ENCODE measurements at places on chromosomes 2 and 18.

DNA sequence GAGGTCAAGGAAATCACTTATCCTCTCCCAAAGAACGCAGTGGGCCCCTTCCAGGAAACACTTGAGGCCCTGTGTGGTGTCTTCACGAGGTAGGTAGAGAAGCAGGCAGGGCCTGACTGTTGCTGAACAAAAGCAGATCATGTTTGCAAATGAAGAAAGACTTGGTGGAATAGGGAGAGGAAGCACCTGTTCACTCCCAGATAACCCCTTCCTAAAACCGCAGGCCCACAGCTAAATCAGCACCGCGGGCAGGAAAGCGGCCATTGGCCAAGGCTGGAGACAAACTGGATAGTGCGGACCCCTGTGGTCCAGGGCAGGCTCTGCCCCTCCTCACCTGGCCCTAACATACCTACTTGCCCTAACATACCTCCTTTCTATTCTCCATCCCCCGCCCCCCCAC, 64.9 kb upstream of the KLHL29 start:
- no peak for DNase-seq

GRCh38 chr2:11177871-11178690, 22.8 kb downstream of the SLC66A3 start:
- DNase-seq: no peak

DNA sequence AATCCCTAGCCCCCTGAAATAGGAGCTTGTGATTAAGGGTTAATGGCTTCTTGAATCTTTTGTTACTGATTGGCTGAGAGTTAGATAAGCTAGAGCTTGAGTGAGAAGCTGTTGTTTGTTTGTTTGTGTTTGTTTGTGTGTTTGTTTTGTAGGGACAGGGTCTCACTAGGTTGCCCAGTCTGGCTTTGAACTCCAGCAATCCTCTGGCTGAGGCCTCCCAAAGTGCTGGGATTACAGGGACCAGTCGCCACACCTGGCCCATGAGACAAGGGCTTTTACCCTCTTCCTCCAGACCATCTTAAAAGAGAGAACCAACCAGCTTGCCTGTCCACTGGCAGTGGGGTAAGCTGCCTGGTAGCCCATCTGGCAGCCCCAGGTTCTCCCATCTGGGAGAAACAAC, 58.1 kb downstream of the SH2D6 start:
- no peak for DNase-seq

DNA sequence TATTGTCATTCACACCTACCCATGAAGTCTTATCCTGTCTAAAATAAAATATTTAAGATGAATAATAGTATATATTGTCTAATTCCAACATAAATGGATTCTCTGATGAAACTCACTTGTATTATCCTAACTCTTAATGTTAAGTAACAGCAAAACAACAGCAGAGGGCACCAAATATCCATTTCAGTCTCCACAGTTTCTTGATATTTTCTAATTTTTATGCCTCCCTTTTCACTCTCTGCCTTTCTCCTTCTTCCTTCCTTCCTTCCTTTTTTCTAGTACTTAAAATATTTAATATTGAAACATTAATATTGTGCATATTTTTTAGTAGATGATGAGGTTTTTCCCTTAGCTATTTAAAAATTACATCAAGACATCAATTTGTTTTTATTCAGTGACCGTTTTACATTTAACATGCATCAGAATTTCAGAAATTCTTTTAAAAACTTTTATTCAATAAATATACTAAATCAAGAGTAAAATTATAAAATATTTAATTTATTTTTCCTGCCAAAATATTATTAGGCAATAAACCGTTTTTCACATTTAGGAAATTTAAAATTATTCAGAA, 97.6 kb downstream of the WDR7 start:
- DNase-seq: peak; percentile 28

GRCh38 chr2:206831442-206831995, 66.1 kb downstream of the FASTKD2 start:
- DNase-seq: no peak

DNA sequence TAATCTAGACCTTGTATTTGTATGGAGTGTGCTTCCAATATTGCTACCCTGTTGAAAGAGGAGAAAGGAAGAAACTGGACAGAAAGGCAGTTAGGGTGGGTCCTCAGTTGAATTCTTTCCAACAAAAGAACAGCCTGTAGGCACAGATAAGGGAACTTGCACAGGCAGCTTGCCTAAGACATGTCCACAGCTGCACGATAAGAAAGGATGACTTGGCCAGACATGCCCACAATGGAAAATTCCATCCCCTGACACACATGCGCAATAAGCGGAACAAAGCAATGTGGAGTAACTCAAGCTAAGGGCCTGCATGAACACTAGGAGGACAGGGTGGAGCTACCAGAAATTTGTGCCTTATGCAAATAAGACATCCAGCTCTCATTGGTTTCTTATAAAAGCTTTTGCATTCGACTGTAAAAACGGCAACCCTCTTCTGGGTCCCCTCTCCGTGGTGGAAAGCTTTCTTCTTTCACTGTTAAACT, 1084.7 kb upstream of the NXPH2 start:
- DNase-seq: no peak

DNA sequence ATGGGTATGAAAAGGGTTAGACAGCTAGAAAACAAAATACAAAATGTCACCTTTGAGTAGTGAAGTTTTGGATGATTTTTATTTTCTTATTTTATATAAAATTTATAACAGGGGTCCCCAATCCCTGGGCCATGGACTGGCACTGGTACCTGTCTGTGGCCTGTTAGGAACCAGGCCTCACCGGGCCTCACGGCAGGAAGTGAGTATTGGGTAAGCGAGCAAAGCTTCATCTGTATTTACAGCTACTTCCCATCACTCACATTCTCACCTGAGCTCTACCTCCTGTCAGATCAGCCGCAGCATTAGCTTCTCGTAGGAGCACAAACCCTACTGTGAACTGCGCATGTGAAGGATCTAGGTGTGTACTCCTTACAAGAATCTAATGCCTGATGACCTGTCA, 202.8 kb upstream of the TWIST2 start:
- no peak for DNase-seq

DNA sequence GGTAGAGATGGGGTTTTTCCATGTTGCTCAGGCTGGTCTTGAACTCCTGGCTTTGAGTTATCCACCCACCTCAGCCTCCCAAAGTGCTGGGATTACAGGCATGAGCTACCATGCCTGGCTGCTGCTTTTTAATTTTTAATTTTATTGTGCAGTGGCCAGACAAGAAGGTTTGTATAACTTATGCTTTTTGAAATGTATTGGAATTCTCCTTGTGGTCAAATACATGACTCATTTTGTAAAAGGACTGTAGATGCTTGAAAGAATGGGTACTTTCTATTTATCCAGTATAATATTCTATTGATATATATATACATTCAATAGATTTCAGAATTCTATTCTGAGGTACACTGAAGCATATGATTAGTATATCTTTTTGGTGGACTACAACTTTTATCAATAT, 82.6 kb upstream of the ST3GAL5 start:
- DNase-seq: no peak

DNA sequence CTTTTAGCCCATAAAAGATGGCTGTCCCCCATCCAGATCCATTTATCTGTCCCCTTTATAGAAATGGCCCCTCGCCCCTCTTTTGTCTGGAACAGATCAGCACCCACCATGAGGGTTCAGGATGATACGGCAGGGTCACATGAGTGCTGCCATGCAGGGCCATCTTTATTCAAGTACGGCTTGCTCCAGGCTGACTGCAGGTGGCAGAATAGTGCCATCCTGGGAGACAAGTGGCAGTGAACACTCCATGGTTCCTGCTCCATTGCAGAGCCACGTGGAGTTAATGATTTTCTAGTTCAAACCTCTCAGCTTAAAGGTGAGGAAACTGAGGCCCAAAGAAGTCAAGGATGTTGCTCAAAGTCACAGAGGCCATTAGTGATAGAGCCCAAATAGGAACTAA, 180.6 kb downstream of the CLIP4 start:
- no peak for DNase-seq

- no peak for DNase-seq
These were observed 130.6 kb downstream of the ATP9B start for GRCh38 chr18:79199691-79200374.

GRCh38 chr2:66575625-66576310, 140.8 kb downstream of the MEIS1 start:
- no peak for DNase-seq

GRCh38 chr2:197059477-197059876, 133.0 kb upstream of the PGAP1 start:
- DNase-seq: no peak

DNA sequence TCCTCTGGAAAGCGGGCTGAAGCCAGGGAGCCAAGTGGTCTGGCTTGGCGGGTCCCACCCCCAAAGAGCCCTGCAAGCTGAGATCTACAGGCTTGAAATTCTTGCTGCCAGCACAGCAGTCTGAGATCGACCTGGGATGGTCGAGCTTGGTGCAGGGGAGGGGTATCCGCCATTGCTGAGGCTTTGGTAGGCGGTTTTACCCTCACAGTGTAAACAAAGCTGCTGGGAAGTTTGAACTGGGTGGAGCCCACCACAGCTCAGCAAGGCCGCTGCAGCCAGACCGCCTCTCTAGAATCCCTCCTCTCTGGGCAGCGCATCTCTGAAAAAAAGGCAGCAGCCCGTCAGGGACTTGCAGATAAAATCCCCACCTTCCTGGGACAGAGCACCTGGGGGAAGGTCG, 12.6 kb upstream of the FLACC1 start:
- DNase-seq: no peak

DNA sequence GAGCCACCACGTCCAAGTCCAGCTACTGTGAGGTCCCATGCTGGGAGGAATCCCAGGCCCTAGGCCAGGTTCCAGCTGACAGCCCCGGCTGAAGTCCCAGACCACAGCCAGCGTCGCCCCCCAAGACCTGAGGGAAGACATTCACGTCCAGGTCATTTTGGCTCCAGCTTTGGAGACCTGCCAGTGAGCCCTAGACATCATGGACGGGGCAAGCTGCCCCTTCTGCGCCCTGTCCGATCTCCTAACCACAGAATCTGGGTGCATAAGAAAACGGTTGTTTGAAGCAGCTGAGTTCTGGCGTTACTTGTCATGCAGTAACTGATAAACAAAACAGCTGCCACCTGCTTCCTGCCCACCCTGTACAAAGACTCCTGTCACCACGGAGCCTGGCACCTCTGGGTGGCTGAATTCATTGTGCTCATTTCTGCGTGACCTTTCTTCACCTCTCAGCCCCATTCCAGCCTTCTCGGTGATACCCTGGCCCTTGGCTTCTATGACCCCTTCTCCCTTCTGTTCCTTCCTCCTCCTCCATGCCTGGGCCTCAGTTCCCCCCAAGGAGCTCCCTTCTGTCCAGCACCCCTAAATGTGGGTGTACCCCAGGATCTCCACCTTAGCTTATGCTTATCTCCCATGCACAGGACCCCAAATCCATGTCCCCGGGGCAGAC, 72.6 kb upstream of the SMAD7 start:
- no peak for DNase-seq

GRCh38 chr2:113169586-113169985, 4.2 kb upstream of the PSD4 start:
- DNase-seq: no peak

DNA sequence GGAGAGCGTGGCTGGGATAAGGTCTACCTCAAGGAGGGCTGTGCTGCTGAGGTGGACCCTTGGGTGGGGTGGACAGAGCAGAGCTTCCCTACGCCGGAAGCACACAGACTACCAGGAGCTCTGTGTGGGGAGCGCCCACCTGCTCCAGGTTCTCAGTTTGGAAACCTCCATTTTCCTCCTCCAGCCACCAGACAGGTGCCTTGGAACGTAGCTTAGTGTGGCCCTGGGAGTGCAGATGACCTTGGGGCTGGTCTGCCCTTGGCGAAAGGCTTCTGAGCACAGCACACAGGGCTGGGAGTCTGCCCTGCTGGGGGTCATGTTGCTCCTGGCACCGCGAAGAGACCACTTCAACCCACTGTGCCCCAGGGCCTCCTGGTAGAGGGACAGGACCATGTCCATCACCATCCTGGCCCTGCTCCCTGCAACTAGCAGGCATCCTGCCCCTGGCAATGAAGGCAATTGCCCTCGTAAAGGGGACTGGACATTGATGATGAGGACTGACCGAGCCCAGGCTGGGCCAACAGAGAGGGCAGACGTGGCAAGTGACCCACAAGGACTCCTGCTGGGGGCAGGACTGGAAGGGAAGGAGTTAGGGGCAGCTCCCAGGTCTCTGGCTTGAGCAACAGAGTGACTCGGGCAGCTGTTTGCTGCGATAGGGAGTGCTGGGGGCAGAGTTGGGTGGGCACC, 214.7 kb downstream of the CYP26B1 start:
- no peak for DNase-seq

DNA sequence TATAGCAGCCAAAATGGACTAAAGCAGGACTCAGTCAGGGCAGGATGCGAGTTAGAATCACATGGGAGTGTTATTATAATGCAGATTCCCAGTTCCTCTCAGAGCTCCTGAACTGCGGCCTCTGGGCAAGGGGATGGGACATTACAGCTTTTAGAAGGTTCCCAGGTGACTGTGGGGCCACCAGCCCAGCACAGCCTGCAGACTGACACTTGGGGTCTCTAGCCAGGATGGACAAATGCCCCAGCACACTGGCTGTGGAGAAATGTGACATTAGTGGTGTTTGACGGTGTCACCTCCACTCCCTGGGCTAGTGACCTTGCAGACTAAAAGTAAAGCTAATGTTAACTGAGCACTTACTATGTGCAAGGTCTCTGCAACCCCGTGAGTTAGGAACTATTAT, 238.0 kb upstream of the HS6ST1 start:
- DNase-seq: no peak

DNA sequence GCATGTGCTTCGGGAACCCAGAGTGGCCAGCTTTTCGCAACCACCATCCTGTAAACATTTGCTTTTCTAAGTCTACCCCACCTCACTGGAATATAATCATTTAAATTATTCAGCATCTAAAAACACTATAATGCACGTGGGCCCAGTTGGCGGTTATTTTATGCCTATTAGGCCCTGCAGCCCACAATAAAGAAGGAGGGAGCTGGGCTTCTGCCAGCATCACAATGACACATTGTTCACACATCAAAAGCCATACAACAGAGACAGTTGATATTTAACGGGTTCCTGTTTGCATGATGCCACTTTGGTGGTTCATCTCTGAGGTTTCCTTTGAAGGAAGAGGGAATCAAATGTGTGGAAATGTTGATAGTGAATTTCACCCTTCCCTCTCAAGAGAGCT, 916.0 kb upstream of the CELF4 start:
- no peak for DNase-seq

GRCh38 chr18:76459687-76460350, 35.2 kb downstream of the ZNF516 start:
- DNase-seq: no peak

GRCh38 chr2:107068069-107068916, 182.3 kb upstream of the ST6GAL2 start:
- no peak for DNase-seq

- DNase-seq: no peak
These were observed 23.7 kb downstream of the BABAM2 start for GRCh38 chr2:27914041-27914804.

GRCh38 chr18:51168026-51168742, 29.3 kb downstream of the MEX3C start:
- no peak for DNase-seq

GRCh38 chr2:214019973-214020345, 390.9 kb upstream of the VWC2L start:
- no peak for DNase-seq

- DNase-seq: no peak
These were observed 270.0 kb upstream of the PXDN start for GRCh38 chr2:2014251-2014771.
